ENCODE measurements at places on chromosomes 5 and 9. TPM values are rescaled to one million over a fixed set of nuclear protein-coding genes. Genes with fewer than 3 reads are reported as not detected.

FBP1 gene
- not detected for total RNA-seq

BRINP1 gene
- total RNA-seq = not detected

PRKAA1 gene
- total RNA-seq = 83.0 TPM

RASEF gene
- total RNA-seq = not detected

RABEPK gene
- total RNA-seq = 39.2 TPM

PCDHGB1 gene
- 2.7 TPM for total RNA-seq

ANXA2R gene
- 0.80 TPM for total RNA-seq

SCGB3A2 gene
- total RNA-seq = not detected

NPDC1 gene
- total RNA-seq = 182 TPM

ADAMTS12 gene
- 44.0 TPM for total RNA-seq

NKD2 gene
- total RNA-seq = not detected

ESM1 gene
- 12.9 TPM for total RNA-seq

IRGM gene
- not detected for total RNA-seq

ACTBL2 gene
- total RNA-seq = not detected

PLAC8L1 gene
- not detected for total RNA-seq

DMRT3 gene
- total RNA-seq = not detected

SOX30 gene
- total RNA-seq = 0.15 TPM

PCDHB7 gene
- 0.90 TPM for total RNA-seq

RECK gene
- 145 TPM for total RNA-seq

GDF9 gene
- 0.16 TPM for total RNA-seq

C5orf63 gene
- 1.6 TPM for total RNA-seq

MARCHF3 gene
- 10.1 TPM for total RNA-seq

TMEM171 gene
- total RNA-seq = 1.4 TPM

CCL27 gene
- total RNA-seq = not detected

CTSV gene
- total RNA-seq = 0.17 TPM

CDKN2B-AS1 gene
- 0.83 TPM for total RNA-seq

FOXD4L3 gene
- not detected for total RNA-seq
